ENCODE measurements at places on chromosomes 13 and 19. TPM values are rescaled to one million over a fixed set of nuclear protein-coding genes. Genes with fewer than 3 reads are reported as not detected.

Gene LSR
- total RNA-seq = 3.1 TPM

Gene LATS2
- 3.1 TPM for total RNA-seq

Gene ACER1
- not detected for total RNA-seq

Gene SHISA7
- 8.5 TPM for total RNA-seq

Gene MRPL57
- total RNA-seq = 16.6 TPM

Gene TNFSF11
- total RNA-seq = not detected

Gene PLA2G4C
- total RNA-seq = 9.1 TPM

Gene IZUMO2
- not detected for total RNA-seq
